ENCODE measurements at places on chromosomes 11 and 22.

GRCh38 chr11:60950933-60951605 lies 907 bp downstream of the SLC15A3 start:
- DNase-seq, result no peak

DNA sequence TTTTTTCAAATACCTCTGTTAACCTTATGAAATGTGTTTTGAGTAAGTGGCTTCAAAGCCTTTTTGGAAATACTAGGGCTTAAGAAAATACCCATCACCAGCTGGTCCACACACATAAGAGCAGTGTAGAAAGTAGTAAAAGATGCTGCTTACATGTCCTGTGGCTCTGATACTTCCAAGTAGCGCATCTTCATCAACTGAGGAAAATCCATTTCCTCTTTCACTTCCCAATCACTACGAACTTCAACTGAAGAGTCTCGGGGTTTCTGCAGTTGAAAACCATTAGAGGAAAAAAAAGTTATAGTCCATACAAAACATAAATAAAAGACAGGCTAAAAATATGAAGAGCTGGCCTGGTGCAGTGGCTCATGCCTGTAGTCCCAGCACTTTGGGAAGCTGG lies 8.5 kb downstream of the EIF3D start:
- DNase-seq, result no peak

DNA sequence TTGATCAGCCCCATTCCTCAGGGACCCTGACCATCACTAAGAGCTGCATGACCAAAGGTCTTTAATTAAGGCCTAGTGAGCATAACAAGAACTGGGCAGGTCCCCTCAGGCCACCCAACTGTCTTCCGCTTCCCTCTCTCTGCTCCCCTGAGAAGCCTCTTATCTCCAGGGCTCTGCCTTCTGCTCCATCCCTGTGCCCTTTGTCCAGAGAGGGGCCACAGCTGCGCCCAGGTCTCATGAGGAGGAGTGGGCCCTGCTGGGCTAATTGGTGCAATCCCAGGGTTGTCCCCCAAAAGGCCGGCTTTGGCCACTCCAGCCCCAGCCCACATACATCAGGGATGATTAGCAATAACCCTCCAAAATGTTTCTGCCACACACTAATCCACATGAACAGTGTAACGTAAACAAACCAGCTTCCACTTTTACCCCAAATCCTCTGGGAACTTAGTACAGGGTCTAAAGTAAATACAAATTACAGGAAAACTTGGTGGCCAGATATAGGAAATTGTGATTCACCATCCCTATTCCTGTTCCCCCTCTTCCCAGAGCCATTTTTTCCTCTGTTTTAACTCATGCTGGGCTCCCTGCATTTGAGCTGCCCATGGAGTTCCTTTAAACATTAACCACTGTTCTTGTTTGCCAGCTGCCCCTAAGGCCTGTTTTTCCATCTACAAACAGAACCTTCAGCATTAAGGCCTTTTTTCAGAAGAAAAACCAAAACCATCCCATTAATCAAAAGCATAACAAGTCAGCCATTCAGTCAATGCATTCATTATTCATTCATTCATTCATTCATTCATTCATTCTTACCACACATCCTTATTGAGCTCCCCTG lies 34.6 kb upstream of the CAVIN3 start:
- no peak for DNase-seq

GRCh38 chr22:44144046-44144569 lies 36.6 kb upstream of the PARVG start:
- DNase-seq, result no peak

GRCh38 chr22:22380098-22381030 lies 128.2 kb downstream of the ZNF280B start:
- DNase-seq, result no peak

DNA sequence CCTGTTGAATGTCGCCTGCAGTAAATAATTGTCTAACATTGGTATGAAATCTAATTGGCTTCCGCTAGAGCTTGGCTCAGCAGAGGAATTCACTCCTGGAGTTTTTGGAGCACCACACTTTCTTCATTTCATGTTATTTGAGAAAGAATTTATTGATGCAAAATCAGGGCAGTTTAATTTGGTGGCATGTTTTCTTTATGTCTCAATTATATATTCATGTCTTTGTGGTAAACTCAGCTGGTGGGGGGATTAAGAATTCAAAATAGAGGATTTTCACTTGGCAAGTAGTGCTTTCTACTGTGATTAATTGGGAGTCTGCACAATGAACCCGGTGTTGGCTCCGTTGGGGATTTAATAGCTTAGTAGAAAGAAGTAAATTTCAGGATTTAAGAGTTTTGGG lies 784.4 kb downstream of the NTM start:
- no peak for DNase-seq

DNA sequence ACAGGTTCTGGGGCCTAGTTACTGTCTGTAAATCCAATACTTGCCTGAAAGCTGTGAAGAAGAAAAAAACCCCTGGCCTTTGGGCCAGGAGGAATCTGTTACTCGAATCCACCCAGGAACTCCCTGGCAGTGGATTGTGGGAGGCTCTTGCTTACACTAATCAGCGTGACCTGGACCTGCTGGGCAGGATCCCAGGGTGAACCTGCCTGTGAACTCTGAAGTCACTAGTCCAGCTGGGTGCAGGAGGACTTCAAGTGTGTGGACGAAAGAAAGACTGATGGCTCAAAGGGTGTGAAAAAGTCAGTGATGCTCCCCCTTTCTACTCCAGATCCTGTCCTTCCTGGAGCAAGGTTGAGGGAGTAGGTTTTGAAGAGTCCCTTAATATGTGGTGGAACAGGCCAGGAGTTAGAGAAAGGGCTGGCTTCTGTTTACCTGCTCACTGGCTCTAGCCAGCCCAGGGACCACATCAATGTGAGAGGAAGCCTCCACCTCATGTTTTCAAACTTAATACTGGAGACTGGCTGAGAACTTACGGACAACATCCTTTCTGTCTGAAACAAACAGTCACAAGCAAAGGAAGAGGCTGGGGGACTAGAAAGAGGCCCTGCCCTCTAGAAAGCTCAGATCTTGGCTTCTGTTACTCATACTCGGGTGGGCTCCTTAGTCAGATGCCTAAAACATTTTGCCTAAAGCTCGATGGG lies 13.5 kb downstream of the PIK3IP1 start:
- no peak for DNase-seq

- DNase-seq, result no peak
Measured at GRCh38 chr11:3994030-3994640, 100.5 kb upstream of the RRM1 start.

All from brain microvascular endothelial cell (primary cell).